ENCODE measurements at places on chromosomes 16 and 17.

- DNase-seq = no peak
These were observed 782.7 kb downstream of the CDH11 start for GRCh38 chr16:64339052-64339770.

DNA sequence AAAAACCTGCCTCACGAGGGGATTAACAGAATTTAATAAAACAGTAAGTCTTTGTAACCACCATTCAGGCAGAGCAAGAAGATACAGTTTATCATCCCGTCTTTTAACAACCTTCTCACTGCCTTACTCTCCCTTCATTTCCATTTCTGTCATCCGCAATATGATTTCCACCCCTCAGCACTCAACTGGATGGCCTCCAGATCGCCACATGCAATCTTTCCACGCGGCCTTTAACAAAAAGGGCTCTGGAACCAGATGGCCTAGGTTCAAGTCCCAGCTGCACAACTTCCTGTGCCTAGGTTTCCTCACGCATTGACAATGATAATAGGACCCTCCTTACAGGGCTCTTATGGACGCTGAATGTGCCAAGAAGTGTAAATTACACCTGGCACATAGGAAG, 103.6 kb downstream of the GAS7 start:
- DNase-seq = no peak

GRCh38 chr17:17808706-17809432, 27.9 kb downstream of the SREBF1 start:
- DNase-seq = no peak

- no peak for DNase-seq
These were observed 10.1 kb upstream of the ZFP1 start for GRCh38 chr16:75138233-75138632.

- no peak for DNase-seq
These were observed 259.6 kb downstream of the ZFHX3 start for GRCh38 chr16:72788269-72788809.

DNA sequence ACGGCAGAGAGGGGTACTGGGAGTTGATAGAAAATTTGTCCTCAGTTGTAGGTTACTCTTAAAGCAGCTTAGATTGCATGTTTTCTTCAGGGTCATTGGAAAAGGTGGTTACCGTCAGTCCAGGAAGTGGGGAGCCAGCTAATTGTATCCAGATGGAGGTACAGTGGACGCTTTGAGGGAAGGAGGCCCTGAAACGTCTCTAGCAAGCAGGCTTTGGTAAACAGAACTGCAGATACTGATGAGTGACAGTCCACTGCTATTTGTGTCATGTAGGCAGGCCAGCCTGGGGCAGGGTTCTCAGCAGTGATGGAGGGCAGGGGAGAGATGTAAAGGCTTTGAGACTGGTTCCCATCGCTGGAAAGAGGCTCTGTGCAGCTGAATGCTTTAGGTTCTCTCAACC, 30.2 kb upstream of the ST6GALNAC1 start:
- DNase-seq = no peak

Data from activated CD4-positive, CD25-positive, alpha-beta regulatory T cell treated with anti-CD3 and anti-CD28 coated beads, Interleukin-2, amount 50 U/mL, for 16 hours (primary cell).